CD4-positive, alpha-beta T cell treated with Interleukin-21 for 1 hour (primary cell): ENCODE measurements at places on chromosomes 5 and 9.

DNA sequence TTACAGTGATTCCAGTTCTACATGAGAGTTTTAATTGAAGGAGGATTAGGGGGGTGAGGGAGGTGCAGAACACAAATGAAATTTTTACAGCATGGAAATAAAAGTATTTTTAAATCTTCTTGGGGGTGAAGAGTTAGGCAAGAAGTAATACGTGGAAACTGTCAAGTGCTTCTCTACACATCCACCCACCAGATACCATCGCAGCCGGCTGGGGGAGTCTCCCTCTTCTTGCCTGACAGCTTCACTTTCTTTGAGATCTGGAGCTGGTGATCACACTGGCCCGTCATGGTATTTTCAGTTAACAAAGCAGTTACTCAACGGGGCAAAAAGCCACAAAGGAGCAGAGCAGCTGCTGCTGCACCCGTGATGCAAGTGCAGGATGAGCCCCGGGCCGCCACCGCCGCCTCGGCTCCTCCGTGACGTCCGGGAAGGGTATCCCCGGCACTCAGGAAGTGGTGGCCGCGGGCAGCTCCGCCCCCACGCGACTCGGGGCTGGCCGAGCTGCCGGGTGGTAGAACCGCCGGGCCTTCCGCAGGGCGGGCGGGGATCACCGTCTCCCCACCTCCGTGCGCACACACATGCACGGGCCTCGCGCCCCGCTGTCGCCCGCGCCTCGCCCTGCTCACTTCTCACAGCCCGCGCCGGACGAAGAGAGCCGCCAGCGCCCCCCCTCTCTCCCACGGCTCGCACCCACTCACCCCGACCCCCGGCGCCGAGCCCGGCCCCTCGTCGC, 2.4 kb upstream of the NR4A3 start:
- DNase-seq: peak; percentile 97

- no peak for DNase-seq
These were observed 49.9 kb upstream of the JAK2 start for GRCh38 chr9:4935001-4935672.

- no peak for DNase-seq
These were observed 17.6 kb downstream of the DCANP1 start for GRCh38 chr5:135429301-135430134.

- no peak for DNase-seq
These were observed 5.8 kb downstream of the TNFAIP8 start for GRCh38 chr5:119361594-119362125.

GRCh38 chr9:135226369-135227050, 139.0 kb downstream of the OLFM1 start:
- DNase-seq: no peak

DNA sequence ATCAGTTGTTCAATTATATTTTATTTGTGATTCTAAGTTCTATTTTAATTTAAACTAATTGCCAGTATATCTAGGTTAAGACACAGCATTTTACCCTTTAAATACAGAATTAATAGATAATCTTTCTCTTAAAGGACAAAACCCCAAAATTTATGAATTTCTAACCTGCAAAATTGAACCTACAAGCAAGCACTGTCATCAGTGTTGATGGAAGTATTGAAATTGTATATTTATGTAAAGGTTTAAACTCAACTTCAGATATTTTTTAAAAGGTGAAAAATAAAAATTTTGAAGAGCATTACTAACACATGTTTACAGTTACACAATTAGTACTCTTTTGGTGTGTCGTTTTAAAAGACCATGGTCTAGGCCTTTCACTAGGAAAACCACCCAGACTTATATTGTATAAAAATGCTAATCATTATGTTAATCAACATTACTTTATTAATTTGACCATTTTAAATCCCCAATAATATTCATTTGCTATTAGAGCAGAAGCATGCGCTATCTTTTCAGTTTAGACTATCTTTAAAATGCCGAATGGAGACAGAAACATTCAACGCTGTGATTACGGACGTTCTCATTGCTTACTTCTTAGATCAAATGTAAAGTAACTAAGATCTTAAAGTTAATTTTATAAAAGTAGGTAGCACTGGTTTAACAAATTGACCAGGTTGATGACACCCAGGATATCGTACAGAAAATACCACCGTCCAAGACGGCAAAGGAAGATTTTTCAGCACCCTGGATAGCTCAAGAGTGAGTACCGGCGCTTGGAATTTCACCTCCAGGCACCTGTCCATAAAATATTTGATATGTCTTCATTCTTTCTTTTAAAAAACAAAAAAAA, 3.2 kb downstream of the OTP start:
- DNase-seq: no peak

DNA sequence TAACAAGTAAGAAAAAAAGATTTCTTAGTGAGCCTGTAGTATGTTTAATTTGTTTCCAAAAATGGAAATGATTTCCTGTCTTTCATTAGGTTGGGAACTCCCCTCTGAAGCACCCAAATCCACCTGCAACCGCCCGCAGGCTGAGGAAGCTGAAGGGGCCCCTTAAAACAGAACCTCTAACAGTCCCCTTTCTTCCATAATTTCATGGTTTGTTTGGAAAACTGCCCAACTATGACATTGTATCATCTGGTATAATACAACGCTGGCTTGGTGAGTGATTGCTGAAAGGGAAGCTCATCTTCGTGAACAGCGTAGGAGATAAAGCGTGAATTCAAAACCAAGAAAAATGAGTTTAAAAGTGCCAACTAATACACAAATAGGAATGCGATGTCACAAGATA, 215.5 kb downstream of the FSTL4 start:
- DNase-seq: no peak

GRCh38 chr9:25733336-25733982, 55.2 kb upstream of the TUSC1 start:
- DNase-seq: no peak

DNA sequence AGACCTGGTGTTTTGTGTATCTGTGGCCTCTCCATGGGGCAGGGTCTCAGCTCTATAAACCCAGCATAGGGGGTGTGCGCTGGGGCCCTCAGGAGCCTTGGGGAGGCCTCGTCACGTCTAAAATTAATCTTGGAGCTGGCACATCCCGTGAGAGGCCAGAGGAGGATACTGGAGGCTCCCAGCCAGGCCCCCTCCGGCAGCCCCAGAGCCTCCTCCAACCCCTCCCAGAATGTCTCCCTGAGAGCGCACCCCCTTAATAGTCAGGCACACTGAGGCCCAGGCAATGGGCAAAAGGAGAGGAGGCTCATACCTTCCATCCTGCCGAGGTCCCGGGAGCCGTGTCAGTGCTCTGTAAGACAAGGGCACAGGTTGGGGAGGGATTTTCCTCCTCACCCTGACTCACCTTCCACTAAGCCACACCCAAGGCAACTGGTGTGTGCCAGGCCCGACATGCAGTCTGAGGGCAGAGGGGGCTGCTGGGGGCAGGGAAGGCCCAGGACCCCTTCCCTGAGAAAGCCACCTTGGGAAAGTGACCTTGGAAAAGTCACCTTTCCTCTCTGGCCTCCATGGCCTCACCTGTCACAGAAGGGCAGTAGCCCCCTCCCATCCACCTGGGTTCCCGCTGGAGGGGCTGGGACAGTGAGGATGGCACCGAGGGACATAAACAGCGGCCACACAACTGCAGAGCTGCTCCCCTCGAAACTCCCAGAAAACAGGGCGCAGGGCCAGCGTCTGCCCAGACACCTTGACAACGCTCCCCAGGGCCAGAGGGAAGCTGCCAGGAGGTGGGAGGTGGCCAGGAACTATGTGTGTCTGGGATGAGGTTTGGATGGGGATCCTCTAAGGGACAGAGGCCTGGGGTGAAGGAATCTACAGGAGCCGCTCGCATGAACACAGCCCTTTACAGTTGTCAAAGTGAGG, 2.9 kb downstream of the AK1 start:
- no peak for DNase-seq

DNA sequence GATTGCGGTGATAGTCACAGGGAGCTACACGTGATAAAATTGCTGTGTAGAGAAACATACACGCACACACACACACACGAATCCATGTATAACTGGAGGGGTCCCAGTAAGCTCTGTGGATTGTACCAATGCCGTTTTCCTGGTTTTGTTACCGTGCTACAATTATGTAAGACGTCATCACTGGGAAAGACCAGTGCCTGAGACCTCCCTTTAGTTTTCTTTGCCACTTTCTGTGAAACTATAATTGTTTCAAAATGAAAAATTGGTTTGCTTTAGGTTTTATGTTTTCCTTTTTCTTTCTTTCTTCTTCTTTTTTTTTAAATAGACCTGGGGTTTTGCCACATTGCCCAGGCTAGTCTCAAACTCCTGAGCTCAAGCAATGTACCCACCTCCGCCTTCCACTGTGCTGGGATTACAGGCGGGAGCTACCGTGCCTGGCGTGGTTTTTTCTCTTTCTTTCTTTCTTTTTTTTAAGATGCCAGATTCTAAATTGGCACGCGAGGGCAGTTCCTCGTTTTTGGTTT, 21.3 kb downstream of the OR2V2 start:
- no peak for DNase-seq

DNA sequence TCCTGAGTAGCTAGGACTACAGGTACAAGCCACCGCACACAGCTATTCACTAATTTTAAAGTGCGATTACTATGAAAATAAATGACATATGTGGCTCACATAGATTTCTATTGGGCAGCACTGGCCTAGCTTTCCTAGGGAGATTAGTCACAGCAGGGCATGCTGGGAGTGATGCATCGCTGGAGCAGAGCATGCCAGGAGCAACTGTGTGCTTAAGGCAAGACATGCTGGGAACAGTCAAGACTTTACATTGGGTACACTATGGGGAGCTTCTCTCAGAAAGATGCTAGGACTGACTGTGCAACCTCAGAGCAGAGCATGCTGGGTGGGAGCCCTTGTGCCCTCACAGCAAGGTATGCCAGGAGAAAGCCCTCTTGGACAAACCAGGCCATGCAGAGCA, 9.3 kb downstream of the ST6GALNAC6 start:
- no peak for DNase-seq

DNA sequence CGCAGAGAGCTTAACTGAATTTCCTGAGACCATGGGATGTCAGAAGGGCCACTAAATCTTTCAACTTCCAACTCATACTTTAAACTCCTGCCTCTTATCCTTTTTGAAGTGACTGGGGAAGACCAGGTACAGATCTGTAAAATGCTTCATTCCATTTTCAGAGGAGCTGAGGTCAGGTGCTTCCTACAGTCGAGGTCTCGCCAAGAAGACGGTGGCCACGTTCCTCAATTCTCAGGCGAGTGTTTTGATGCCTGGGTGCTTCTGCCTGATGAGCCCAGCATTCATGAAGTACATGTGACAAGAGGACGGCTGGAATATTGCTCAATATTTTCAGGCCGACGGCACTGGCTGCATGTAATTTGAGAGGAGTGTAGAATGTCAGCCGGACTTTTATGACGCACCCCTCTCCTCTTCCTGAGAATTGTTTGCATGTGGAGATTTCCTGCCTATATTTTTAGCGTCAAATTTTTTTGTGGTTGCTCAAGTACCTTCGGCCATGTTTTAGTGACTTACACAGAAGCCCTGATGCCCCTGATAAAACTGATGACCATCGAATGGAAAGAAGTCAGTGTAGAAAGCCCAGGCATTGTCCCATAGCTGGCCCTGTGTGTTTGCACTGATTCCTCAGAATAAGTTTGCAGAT, 38.8 kb upstream of the GLRX start:
- no peak for DNase-seq

GRCh38 chr9:114037961-114038723, 40.0 kb downstream of the AMBP start:
- no peak for DNase-seq

GRCh38 chr9:107222020-107222522, 61.0 kb upstream of the RAD23B start:
- no peak for DNase-seq

GRCh38 chr5:109345699-109346098, 64.1 kb downstream of the PJA2 start:
- DNase-seq: no peak

DNA sequence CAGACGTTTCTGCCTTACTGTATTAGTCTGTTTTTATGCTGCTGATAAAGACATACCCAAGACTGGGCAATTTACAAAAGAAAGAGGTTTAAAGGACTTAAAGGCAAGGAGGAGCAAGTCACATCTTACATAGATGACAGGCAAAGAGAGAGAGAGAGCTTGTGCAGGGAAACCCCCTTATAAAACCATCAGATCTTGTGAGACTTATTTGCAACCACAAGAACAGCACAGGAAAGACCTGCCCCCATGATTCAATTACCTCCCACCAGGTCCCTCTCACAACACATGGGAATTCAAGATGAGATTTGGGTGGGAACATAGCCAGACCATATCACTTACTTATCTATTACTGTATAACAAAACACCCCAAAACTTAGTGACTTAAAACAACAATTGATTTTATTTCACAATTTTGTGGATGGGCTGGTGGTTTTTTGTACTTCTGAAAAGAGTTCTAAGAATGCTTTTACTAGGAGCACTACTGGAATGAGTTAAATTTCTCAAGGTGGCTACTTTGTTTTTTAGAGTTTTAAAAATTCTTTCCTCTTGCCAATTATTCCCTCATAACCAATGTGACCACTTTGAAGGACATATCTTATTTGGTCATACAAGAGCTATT, 10.3 kb downstream of the RUSC2 start:
- no peak for DNase-seq

DNA sequence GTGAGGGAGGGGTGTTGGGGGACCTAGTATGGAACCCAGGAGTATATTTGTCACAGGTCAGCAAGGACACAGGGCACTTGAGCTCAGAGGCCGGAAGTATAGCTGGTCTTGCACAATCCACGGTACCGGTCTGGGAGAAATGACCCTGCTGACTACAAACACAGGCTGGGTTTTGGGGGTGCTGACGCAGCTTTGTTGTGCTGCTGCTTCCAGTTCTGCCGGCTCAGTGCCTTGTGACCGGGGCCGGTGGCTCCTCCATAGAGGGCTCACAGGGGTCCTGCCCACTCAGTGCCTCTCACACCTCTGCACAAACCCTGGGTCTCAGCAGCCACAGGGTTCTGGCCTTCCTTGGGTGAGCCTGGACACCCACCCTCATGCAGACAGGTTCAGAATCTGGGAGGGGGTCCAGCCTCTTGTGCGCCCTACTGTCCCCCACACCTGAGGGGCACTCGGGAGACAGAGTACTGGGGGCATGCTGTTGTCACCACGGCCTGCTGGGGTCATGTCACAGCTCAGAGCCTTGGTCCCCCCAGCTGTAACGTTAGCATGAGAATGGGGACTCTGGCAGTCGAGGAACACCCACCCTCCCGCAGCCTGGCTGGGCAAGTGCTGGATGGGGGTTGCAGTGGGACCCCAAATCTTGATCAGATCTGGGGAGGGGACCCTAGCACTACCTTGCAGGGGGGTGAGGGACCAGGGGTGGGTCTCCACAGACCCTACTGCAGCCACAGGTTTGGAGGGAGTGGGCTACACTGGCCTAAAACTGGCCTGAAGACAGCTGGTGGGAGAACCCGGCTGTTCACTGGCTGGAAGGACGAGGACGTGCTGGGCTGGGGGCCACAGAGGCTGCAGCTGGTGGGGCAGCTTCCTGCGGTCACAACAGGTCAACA, 17.7 kb downstream of the NINJ1 start:
- no peak for DNase-seq

GRCh38 chr5:5882706-5883105, 460.2 kb downstream of the ICE1 start:
- no peak for DNase-seq
